ENCODE measurements at places on chromosomes 11 and 22.

DNA sequence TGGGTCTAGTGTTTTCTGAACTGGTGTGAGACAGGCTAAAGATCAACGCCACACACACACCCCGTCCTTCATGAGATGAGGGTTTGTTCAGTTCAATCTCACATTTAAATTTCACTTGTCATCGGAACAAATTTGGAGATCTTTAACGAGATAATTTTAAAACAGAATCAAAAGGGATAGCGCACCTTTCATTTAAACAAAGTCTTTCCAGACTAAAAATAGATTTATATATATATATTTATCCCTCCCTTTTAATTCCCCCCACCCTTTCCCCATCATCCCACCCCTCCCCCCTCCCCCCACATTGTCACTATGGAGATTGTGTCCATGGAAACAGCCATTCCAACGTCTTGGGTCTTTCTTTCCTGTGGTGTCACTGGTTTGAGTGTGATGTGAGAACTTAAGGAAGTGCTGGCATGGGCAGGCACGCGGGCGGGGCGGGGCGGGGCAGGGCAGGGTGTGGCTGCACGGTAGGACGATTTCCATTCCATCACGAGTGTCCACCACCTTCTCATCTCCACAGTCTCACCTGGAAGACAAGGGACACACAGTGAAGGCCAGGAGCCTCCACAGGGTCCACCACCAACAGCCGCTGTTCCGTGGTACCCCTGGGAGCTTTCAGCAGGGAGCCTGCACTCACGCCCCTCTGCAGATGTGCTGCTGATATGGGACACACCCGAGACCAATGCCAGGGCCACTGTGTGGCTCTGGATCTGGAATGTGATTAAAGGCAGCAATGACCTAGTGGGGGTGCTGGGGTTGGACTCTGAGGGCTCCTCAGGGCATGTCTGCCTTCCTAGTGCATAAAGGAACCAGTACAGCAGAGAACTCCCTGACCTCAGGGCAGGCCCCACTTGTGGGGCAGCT lies 30.5 kb upstream of the CYP2D6 start:
- H3K4me1 ChIP-seq, result no peaks in the 10 kb centered on the region
- H3K36me3 ChIP-seq, result peaks cover 2% of the 10 kb centered on the region
- no peak overlapping the region for H3K27ac ChIP-seq
- H3K27me3 ChIP-seq, result no peaks in the 10 kb centered on the region

GRCh38 chr11:83895516-83895915 lies 609.3 kb upstream of the CCDC90B start:
- no peaks in the 10 kb centered on the region for H3K36me3 ChIP-seq
- H3K27me3 ChIP-seq, result no peaks in the 10 kb centered on the region
- H3K4me3 ChIP-seq, result no peak overlapping the region
- H3K4me1 ChIP-seq, result no peaks in the 10 kb centered on the region

GRCh38 chr11:2991452-2992233 lies 486 bp downstream of the NAP1L4 start:
- H3K4me3 ChIP-seq, result peak overlapping the region; percentile 78
- no peaks in the 10 kb centered on the region for H3K27me3 ChIP-seq
- peak overlapping the region; percentile 96 for H3K27ac ChIP-seq

GRCh38 chr11:69921128-69922014 lies 102.2 kb upstream of the FGF3 start:
- H3K27ac ChIP-seq, result no peak overlapping the region
- H3K4me3 ChIP-seq, result no peak overlapping the region
- H3K4me1 ChIP-seq, result peaks cover 4% of the 10 kb centered on the region
- no peaks in the 10 kb centered on the region for H3K27me3 ChIP-seq

- peaks cover 98% of the 10 kb centered on the region for H3K36me3 ChIP-seq
- no peak overlapping the region for H3K4me3 ChIP-seq
Observed at GRCh38 chr11:3669128-3669527, 2.1 kb downstream of the CHRNA10 start.

Data from upper lobe of left lung (tissue), 6 donors.